ENCODE measurements at places on chromosomes 6 and 20.
A peak's percentile ranks its signal among the peaks of the same experiment; 100 is the strongest.

DNA sequence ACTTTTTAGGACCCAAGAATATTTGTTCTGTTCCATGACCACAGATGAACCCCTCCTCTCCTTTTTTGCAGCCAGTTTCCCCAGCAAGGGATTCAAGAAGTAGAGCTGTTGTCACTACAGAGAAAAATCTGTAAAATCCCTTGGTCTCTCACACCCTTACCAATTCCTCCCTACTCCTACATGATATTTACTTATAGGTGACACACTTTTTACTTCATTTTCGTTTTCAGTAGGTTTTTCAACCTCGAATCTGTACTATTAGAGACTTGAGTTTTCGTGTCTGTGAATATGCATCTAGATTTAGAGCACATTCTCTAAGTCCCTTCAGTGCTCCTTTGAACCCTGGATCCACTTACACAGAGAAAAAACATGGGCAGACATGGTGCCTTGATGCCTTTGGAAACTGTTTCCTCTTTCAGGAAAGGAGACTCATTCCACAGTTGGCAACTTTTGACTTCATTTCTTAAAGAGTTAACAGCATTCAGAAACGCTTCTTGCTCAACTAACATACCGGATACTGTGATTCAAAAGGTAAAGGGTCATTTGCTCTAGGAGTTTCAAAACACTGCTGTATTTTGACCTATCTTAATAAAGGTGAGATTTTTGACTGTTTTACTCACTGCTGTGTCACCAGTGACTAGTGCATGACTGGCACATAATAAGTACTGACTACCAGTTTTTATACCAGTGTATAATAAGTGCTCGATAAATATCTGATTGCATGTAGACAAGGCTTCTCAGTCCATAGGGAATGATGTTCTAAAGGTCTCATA lies 50.6 kb downstream of the LAMA4 start:
- DNase-seq, result peak; percentile 48

DNA sequence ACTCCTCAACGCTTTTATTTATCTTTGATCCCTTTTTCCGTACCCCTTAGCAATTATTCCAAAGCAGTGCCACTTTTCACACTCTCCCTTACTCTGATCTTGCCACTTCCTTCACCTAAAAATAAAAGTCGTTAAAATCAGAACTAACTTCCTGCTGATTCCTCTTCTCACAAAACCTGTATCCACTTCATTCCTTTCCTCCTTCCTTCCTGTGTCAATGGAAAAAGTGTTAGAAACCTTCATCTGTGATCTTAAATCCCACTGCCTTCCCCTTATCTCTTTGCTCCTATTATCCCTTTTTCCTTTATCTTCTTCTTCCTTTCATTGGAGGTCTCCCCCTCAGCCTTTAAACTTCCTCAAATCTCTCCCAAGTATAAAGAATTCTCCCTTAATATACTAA lies 49.2 kb downstream of the GOPC start:
- DNase-seq, result no peak

DNA sequence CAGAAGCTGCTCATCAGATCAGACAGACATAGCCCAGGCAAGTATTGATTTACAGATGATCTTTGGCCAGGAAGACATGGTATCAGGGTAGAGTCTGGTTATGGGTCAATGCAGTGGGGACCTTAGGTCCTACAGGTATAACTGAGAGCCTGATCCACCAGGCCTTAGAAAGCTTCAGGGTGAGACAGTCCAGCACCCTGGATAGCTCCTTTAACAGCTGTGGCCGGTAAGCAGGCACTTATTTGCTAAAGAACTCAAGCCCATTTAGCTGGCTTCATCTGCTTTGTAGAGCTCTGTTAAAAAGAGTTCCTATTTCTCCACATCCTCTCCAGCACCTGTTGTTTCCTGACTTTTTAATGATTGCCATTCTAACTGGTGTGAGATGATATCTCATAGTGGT lies 39.6 kb downstream of the ESR1 start:
- DNase-seq, result no peak

- DNase-seq, result no peak
Observed at GRCh38 chr6:161630674-161631073, 356.8 kb upstream of the AGPAT4 start.

All from SW 1271 (cell line).